ENCODE measurements at places on chromosomes 13 and 19.

DNA sequence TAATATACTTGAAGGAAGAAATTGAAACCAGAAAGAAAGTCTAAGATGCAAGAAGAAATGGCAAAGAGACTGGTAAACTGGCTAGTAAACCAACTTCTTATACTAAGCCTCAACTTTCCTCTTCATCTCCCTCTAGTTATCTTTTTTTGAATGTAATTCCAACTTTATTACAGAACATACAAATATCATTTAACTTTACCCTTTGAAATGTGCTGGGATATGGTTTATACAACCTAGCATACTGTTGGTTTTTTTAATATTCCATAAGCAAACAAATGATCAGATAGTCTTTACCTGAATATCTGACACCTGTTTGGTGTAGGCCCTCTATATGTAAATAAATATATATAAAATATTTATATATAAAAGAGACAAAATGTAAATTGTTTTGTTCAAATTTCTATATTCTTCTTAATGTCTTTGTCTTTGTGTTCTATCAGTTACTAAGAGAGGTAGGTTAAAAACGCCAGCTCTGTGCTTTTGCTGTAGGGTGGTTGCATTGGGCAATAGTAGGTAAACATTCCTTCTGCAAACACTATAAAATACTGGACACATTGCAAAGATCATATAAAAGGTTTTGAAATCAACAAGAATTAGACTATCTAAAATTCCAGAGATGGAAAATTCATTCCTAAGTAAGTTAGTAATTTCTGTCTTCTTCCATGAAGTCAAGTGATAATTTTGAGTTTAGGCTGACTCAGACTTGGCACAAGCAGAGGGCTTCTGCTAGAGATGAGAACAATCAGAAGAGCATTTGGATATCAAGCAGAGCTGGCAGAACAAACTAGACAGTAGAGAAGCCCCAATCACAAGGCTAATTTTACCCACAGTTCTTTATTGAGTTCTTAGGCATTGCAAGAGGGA is 383.3 kb downstream of the RFC3 start:
- DNase-seq = no peak

GRCh38 chr19:51520728-51521127 is 10.7 kb downstream of the SIGLEC6 start:
- no peak for DNase-seq

DNA sequence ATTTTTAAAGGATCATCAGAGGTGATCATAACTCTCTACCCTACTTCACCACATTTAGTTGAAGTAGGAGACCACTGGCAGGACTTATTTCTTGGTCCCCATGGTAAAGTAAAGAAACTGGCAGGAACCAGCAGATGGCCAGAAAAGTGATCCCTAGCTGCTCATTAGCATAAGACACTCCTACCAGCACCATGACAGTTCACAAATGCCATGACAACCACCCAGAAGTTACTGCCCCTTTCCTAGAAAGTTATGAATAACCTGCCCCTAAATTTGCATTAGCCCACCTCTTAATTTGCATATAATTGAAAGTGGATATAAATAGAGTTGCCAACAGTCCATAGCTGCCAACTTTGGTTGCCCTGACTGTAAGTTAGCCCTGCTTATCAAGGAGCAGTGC is 18.4 kb upstream of the RUBCNL start:
- no peak for DNase-seq

DNA sequence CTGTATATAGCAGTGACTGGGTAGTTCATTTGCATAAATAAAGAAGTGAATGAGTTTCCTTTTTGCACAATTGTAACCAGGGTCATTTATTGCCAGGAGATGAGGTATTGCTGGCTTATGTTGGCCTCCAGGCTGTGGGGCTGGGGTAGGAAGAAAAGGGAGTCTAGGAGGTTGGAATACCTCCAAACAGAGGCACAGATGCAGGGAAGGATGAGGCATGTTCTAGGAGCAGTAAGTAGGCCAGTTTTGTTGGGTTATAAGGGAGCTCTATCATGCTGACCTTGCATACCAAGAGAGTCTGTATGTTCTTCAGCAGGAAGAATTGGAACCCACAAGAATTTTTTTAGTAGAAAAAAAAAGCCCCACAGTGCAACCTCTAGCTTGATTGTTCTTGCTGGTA is 17.2 kb upstream of the CYSLTR2 start:
- no peak for DNase-seq

GRCh38 chr13:98792321-98792720 is 39.8 kb upstream of the SLC15A1 start:
- no peak for DNase-seq

DNA sequence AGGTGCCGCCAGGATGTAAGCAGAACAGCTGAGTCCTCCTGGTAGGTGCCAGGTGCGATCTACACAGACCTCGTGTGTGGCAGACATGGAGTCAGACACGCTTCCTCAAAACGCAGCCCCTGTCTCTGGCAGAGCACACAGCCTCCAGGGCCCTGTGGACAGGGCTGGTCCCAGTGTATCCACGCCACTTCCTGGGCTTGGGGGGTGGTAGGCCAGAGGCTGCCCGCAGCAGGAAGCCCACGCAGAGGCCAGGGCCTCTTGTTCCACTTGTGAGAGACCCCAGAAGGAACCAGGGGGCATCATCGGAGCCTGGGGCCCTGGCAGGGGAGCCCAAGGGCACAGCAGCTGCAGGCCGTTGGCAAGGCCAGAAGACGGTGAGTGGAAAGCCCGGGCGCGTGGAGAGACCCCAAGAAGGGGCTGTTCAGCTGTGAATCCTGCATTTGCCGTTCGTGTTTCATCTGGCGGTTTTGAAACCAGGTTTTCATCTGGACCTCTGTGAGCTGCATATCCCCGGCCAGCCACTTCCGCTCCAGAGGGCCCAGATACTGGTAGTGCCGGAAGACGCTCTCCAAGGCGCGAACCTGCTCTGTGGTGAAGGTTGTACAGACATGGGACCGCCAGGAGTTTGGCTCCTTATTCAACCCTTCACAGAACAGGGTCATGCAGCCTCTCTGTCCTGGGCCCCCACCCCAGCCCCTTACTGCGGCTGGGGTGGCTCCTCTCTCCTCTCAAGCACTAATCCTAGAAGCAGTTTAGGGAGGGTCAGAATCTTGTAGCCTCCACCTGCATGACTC is 25.1 kb upstream of the SLITRK1 start:
- DNase-seq = no peak

GRCh38 chr19:4534836-4535658 is at the start of gene PLIN5:
TSS of gene PLIN5 (minus strand) at chr19:4535224. CDS start at chr19:4534074, 1,150 bp downstream.
- peak; percentile 76 for DNase-seq

- no peak for DNase-seq
These were observed 138.1 kb downstream of the LIG4 start for GRCh38 chr13:108077284-108077683.

DNA sequence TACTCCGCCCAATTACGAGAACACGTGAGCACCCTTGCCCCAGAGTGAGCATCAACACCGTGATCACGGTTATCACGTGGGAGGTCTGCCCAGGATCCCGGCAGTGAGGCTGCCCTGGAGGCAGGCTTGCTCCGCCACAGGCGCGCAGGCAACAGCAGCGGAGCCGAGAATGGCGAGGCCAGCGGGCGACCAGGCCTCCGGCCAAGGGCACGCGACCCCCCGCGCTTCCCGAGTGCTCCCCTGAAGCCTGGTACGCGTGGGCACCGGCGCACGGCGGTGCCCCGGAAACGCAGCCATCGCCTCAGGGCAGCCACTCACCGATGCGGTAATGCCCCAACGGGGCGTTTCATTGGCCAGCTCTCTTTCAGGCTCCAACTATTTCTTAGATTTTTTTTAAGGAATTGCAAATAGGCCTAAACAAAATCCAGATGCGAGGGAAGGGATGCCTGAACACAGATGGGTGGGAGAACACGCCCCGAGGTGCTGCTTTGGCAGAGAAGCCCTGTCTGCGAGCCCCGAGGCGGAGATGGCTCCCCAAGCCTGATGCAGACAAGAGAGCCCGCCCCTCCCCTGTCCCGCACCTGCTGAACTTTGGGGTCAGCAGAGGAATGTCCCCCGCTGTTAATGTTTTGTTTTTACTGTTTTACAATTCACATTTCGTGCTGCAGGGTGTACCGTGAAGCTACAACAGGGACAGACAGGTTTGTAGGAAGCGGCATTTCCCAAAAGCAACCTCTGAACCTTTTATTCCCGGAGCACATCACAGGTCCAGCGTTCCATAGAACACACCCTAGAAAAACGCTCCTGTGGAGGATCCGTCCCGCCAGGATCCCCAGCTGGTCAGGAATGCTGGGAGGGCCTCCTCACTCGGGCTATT is 132.7 kb downstream of the ZDHHC20 start:
- no peak for DNase-seq

GRCh38 chr19:32373585-32374295 is 28.3 kb downstream of the ZNF507 start:
- DNase-seq = no peak

DNA sequence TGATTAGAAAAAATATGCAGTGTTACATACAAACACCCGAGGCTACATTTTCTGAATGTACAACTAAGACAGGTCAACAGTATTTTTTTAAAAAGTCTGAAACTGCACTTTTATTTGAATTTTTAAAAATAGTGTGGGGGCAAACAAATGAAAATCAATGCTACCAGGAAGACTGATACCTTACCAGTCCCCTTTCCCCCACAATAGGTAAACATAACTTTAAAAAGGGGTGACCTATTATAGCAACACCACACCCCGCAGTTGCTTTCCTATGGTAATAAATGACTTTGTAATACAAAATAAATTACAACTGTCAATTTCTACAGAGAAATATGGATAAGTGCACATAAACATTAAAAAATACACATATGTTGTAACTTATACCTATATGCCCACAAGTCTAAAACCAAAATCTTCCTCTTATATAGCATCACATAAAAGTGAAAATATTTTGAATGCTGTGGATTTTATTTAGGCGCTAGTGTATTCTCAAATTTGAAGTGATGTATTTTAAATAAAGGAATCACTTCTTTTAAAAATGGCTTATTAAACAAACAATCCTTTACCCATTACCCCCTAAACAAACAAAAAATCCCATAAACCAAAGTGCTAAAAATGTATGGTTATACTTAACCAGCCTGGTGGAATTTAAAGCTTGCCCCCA is 63.1 kb downstream of the KCNRG start:
- no peak for DNase-seq

DNA sequence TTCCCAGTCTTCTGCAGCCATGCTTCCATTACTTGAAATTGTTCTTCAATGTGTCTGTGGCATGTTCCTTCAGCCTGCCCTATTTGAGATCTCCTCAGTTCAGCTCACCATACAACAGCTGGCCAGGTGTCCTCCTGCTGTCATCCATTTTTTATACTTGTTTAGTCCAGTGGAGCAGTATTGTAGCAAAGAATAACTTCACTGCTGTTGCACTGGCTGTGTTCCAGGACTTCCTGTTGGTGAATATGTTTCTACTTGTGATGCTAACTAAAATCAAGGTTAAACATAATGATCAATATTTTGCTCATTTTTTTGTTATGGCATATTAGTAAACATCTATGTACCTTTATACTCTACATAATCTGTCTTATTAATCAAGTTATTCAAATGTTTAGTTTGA is 1394.1 kb downstream of the PCDH9 start:
- DNase-seq = no peak

- DNase-seq = no peak
These were observed 49.0 kb upstream of the FRY start for GRCh38 chr13:31982540-31982939.

GRCh38 chr13:63910511-63910910 is 2494.9 kb upstream of the PCDH20 start:
- DNase-seq = peak; percentile 65

DNA sequence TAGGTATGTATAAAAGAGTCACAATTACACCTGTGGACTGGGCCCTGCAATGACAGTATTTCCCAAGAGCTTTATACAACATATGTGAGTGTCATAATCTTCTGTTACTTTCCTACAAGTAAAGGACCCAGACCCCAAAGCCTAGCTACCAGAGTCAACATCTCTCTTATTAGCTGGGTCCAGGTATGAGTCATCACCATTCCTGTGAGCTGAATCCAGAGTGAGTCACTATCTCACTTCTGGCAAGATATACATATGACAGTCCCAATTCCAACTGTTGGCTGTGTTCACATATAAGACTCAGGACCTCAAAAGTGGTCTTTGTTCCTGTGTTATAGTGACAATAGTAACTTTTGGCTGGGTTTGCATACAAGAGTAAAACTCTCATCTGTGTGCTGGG is 46.7 kb downstream of the ZNF729 start:
- no peak for DNase-seq

DNA sequence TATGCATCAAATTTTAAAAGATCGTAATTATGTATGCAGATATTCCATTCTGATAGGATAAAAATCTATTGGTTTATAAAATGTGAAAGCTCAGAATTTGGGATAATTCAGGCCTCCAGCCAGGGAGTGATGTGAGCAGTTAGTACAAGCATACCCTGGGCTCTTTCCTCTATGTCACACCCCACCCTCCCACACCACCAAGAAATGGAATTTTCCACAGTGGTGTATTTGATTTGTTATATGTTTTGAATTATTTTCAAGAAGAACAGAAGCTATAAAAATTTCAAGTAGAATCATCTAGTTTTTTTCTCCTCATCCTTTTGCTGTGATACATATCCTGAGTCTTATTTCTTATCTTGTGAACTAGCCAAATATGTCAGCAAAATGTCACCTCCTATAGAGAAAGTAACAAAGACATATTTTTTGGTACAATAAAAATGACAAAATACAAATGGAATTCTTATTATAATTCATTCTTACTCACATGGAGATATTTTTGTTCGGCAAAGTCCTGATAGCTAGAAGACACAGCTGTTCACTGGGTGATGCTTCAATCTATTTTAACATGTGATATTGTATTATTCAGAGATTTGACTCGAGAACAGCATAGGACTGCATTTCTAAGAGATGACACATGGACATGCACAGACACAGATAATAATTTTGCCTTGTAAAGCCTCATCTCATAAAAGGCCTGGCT is 61.2 kb upstream of the FRY start:
- DNase-seq = no peak

GRCh38 chr13:40494513-40494912 is 171.9 kb downstream of the FOXO1 start:
- DNase-seq = no peak

DNA sequence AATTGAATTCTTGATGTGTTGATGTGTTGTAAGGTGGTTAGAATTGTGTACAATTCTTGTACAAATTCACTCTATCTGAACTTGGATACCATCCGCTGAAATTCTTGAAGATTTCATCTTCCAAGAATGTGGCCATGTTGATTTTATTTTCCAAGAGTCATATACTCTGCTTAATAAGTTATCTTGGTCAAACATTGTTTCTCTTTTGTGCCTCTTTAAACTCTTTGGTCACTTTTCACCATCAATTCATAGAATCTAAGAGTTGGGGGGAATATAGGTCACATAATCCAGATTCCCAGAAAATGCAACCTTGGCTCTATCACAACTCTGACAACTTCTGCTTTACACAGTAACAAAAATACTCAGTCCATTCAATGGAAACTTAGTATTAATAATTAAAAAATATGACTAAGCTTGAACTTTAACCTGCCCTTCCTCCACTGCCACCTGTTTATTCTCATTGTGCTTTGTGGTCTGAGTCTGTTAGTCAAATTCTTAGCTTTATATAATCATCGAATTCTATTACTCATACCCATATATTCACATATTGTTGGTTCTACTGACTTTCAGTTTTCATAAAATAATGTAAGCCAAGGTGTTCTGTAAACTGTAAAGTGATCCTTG is 373.2 kb downstream of the LMO7 start:
- no peak for DNase-seq
